ENCODE measurements at places on chromosomes 7 and 10.

DNA sequence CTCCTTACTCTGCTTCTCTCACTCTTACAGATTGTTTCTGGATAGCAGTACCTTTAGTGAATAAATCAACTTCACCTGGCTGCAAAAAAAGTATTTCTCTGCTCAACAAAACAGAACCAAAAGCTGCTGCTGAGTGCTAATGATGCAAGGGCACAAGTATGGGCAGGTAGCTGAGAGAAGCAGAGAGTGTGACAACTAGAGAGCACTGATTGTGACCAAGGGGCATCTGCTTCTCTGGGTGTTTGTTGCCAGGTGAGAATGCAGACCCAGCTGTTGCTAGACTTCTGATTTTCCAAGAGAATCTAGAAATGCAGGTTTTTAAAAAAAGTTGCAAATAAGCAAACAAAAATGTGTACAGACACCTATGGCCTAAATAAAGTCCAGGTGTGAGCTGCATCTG is 25.3 kb upstream of the PPIF start:
- DNase-seq = no peak

DNA sequence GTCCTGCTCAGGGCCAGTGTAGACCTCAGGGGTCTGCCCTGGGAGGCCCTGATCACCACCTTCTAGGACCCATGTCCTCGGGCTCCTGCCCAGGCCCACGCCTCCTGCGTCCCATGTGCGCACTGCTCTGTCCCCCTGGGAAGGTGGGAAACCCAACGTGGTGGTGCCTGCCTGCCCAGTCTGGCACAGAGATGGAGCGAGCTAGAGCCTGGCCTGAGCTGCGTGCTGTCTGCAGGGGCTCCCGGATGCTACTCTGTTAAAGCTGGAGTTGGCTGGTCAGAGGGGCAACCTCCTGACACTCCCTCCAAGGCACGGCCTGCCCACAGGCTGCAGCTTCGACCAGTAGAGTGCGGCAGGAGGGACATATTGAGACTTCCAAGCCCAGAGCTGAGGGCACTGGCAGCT is 171.7 kb downstream of the DNAJB6 start:
- no peak for DNase-seq

- no peak for DNase-seq
These were observed 33.8 kb downstream of the GFRA1 start for GRCh38 chr10:116239229-116239628.

DNA sequence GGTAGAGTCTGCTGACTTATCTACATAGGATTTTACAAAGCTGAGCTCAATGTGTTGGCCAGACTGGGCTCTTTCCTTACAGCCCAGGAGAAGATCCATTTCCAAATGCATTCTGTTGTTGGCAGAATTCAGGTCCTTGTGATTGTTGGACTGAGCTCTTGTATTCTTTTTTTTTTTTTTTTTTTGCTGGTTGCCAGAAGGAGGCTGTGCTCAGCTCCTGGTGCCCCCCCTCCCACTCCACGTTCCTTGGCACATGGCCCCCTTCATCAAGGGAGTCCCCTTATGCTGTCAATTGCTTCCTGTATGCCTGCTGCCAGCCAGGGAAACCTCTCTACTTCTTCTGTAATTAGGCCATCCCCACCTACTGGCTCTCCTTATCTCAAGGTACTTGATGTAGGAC is 518.1 kb upstream of the AKR1E2 start:
- DNase-seq = no peak

GRCh38 chr10:125159932-125160855 is at the start of gene CTBP2:
TSS of gene CTBP2 (minus strand) at chr10:125160563.
- no peak for DNase-seq

- DNase-seq = no peak
These were observed 12.6 kb downstream of the ALOX5 start for GRCh38 chr10:45386657-45387056.

- DNase-seq = no peak
These were observed 293.6 kb upstream of the ZNF32 start for GRCh38 chr10:43942096-43942850.
